ENCODE measurements at places on chromosomes 6 and 20. TPM values are rescaled to one million over a fixed set of nuclear protein-coding genes. Genes with fewer than 3 reads are reported as not detected.

The COL21A1 gene
- not detected for total RNA-seq

GRCh38 chr20:6034134-6034969 lies 19.5 kb downstream of the LRRN4 start:
- peaks cover 77% of the 10 kb centered on the region for H3K36me3 ChIP-seq
- H3K4me3 ChIP-seq, result no peak overlapping the region
- peaks cover 5% of the 10 kb centered on the region for H3K4me1 ChIP-seq
- DNase-seq, result no peak

GRCh38 chr20:31837896-31838397 lies 7.5 kb downstream of the FOXS1 start:
- H3K4me1 ChIP-seq, result peaks cover 39% of the 10 kb centered on the region
- no peaks in the 10 kb centered on the region for H3K36me3 ChIP-seq
- H3K27ac ChIP-seq, result no peak overlapping the region

DNA sequence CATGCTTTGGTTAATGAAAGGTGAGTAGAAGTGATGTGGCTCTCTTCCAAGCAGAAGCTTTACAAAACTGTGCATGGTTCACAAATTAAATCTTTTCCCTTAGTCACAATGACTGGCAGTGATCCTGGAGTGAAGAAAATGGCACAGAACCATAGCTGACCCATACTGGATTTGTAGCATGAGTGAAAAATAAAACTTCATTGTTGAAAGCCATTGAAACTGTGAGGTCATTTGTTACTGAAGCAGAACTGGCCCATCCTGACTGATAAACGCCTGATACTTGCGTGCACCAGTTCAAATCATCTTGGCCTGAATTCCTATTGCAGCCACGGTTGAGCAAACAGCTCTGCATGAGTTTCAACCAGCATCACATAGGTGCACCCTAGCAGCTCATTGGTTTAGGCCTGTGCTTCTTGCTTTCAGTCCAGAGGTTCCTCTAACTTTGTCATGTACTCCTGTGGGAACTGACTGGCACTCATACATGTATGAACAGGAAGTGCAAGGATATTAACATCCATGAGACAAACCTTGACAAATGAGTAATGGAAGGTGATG lies 40.5 kb downstream of the SAMD5 start:
- H3K4me3 ChIP-seq, result no peak overlapping the region
- H3K36me3 ChIP-seq, result no peaks in the 10 kb centered on the region
- H3K27ac ChIP-seq, result no peak overlapping the region
- no peaks in the 10 kb centered on the region for H3K4me1 ChIP-seq
- DNase-seq, result no peak

GRCh38 chr6:148081076-148081475 lies 261.6 kb upstream of the SASH1 start:
- no peak overlapping the region for H3K4me3 ChIP-seq
- DNase-seq, result no peak
- no peaks in the 10 kb centered on the region for H3K4me1 ChIP-seq
- no peaks in the 10 kb centered on the region for H3K27me3 ChIP-seq

The SLC2A10 gene
- 16.0 TPM for total RNA-seq

GRCh38 chr6:141398949-141399348 lies 733.8 kb upstream of the GJE1 start:
- H3K27ac ChIP-seq, result no peak overlapping the region
- H3K36me3 ChIP-seq, result no peaks in the 10 kb centered on the region
- H3K27me3 ChIP-seq, result no peaks in the 10 kb centered on the region
- H3K4me3 ChIP-seq, result no peak overlapping the region
- no peaks in the 10 kb centered on the region for H3K4me1 ChIP-seq

GRCh38 chr20:44513871-44514270 lies 8.0 kb downstream of the SERINC3 start:
- H3K36me3 ChIP-seq, result peaks cover 51% of the 10 kb centered on the region
- H3K27me3 ChIP-seq, result no peaks in the 10 kb centered on the region

The MBOAT1 gene
- total RNA-seq, result not detected

The HLA-DQA1 gene
- total RNA-seq, result not detected

- peak overlapping the region; percentile 79 for H3K27ac ChIP-seq
- peaks cover 32% of the 10 kb centered on the region for H3K4me1 ChIP-seq
- DNase-seq, result no peak
- peaks cover 3% of the 10 kb centered on the region for H3K36me3 ChIP-seq
- peak overlapping the region; percentile 92 for H3K4me3 ChIP-seq
- H3K27me3 ChIP-seq, result no peaks in the 10 kb centered on the region
Measured at GRCh38 chr20:25389401-25389857, 1.2 kb downstream of the ABHD12 start.

DNA sequence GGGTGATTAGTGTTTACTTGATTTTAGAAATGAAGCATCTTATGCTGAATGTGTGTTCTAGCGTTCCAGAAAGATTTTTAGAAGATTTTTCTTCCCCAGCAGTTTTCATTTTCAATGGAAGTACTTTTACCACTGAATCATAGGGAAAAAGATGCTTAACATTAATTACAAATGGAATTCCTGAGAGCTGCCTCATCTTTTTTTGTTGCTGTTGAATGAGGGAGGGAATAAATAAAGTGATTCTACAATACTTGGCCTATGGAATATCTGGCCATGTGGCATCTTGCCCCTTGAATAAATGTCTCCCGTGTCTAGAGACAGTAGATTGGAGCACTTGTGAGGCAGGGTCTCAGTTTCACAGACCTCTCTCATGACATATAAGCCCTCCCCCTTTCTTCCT lies 44.1 kb upstream of the SLC22A1 start:
- no peak overlapping the region for H3K27ac ChIP-seq
- H3K36me3 ChIP-seq, result peaks cover 49% of the 10 kb centered on the region
- peaks cover 11% of the 10 kb centered on the region for H3K4me1 ChIP-seq
- no peak for DNase-seq
- H3K4me3 ChIP-seq, result no peak overlapping the region
- no peaks in the 10 kb centered on the region for H3K27me3 ChIP-seq

The PXDC1 gene
- total RNA-seq, result 28.6 TPM

GRCh38 chr6:142796571-142796970 lies 148.4 kb downstream of the HIVEP2 start:
- H3K36me3 ChIP-seq, result no peaks in the 10 kb centered on the region
- H3K4me1 ChIP-seq, result no peaks in the 10 kb centered on the region
- no peak for DNase-seq
- no peak overlapping the region for H3K4me3 ChIP-seq
- no peaks in the 10 kb centered on the region for H3K27me3 ChIP-seq
- no peak overlapping the region for H3K27ac ChIP-seq

The PRDM13 gene
- total RNA-seq, result not detected

GRCh38 chr20:13816757-13817156 lies 31.9 kb downstream of the NDUFAF5 start:
- no peaks in the 10 kb centered on the region for H3K27me3 ChIP-seq
- no peak overlapping the region for H3K27ac ChIP-seq
- peaks cover 15% of the 10 kb centered on the region for H3K4me1 ChIP-seq
- H3K36me3 ChIP-seq, result peaks cover 66% of the 10 kb centered on the region
- DNase-seq, result no peak

DNA sequence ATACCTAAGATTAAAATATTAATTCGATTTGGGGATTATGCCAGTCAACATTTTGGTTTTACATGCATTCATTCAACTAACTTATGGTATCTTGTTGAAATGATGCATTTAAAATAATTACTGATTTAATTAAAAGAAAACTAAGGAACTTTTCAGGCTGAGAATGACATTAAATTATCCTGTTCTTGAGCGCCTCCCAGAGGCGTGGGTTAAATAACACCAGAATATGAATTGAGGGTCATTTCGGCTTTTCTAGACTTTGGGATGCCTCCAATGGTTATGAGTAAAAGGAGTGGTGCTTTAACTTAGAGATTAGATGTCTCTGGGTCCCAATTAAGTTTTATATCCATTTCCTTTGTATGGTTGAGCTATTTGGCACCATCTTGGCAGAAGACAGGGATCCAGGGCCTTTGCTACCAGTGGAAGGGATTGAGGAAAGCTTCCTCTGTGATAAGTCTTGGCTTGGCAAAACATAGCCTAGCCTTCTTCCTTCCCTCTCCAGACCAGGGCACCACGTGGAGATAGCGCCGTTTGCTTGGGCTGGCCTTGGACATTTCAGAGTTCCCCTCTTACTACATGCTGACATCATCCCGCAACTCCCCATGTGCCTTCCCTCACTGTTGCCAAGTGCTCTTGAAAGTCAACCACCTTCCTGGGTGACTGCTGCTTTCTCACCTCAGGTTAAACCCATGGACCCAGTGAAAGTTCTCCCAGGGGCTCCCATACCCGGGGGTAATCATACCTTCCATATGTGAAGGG lies 28.7 kb downstream of the GNAS start:
- H3K4me1 ChIP-seq, result peaks cover 22% of the 10 kb centered on the region
- DNase-seq, result no peak
- H3K4me3 ChIP-seq, result no peak overlapping the region
- peaks cover 35% of the 10 kb centered on the region for H3K27me3 ChIP-seq

DNA sequence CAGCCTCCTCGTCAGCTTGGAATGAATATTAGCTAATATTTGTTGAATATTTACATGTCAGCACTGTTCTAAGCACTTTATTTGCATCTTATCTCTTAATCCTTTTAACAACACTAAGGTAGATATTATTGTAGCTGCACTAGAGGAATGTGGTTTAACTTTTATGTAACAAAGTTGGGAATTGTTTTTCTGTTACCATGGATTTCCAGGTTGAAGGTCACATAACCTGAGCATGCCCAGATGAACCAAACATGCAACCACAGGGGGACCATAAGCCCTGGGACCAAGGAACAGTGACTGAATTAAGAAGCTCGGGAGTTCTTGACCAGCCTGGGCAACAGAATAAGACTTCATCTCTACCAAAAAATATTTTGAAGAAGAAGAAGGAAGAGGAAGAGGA lies 29.1 kb upstream of the YWHAB start:
- H3K4me1 ChIP-seq, result peaks cover 15% of the 10 kb centered on the region
- H3K36me3 ChIP-seq, result no peaks in the 10 kb centered on the region
- peak; percentile 73 for DNase-seq
- H3K27me3 ChIP-seq, result peaks cover 1% of the 10 kb centered on the region
- H3K27ac ChIP-seq, result no peak overlapping the region

DNA sequence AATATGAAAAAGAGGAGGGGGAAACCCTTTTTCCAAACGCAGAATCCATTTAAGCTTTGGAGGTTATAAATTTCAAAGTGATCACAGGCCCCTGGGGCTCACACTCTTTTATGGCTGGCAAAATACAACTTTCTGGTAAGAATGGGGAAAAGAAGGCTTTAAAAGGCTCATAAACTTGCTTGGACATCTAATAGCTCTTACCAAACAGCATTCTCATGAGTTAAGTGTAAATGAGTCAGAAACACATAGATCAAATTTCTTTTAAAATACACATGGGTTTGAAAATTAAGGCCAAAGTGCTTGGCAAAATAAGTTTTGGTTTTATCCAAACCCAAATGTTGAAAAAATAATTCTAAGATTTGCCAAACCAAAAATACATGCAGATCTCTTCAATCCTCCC lies 154.6 kb downstream of the SOBP start:
- no peaks in the 10 kb centered on the region for H3K4me1 ChIP-seq
- H3K36me3 ChIP-seq, result no peaks in the 10 kb centered on the region

The THBS2 gene
- total RNA-seq, result 0.08 TPM

DNA sequence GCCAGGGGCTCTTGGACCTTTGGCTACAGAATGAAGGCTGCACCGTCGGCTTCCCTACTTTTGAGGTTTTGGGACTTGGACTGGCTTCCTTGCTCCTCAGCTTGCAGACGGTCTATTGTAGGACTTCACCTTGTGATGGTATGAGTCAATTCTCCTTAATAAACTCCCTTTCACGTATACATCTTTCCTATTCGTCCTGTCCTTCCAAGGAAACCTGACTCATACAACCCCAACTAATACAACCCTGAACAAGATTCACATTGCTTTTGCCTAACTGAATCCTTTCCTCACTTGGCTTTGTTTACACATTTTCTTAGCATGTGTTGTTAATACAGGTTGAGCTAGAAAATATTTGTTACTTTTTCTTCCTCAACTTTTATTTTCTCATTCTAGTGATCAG lies 21.9 kb downstream of the TBXT start:
- H3K4me1 ChIP-seq, result no peaks in the 10 kb centered on the region
- no peak overlapping the region for H3K27ac ChIP-seq
- DNase-seq, result no peak

DNA sequence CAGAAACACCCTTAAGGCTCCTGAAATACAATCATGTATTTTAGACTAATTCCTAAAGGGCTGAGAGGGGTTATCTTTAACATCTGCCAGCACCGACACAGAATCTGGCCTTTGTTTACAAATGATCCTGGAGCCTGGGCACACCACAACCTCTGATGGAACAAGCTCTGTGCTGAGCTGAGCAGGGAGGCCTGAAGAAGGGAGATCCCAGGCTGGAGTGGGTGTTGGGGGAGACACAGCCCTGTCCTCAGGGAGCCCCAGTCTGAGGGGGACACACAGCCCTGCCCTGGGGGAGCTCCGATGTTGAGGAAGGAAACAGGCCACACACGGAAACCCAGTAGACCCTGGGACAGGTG lies 130.5 kb downstream of the VEGFA start:
- DNase-seq, result no peak
- H3K27me3 ChIP-seq, result no peaks in the 10 kb centered on the region
- H3K36me3 ChIP-seq, result no peaks in the 10 kb centered on the region
- peak overlapping the region; percentile 54 for H3K27ac ChIP-seq
- peak overlapping the region; percentile 55 for H3K4me3 ChIP-seq
- H3K4me1 ChIP-seq, result peaks cover 61% of the 10 kb centered on the region

DNA sequence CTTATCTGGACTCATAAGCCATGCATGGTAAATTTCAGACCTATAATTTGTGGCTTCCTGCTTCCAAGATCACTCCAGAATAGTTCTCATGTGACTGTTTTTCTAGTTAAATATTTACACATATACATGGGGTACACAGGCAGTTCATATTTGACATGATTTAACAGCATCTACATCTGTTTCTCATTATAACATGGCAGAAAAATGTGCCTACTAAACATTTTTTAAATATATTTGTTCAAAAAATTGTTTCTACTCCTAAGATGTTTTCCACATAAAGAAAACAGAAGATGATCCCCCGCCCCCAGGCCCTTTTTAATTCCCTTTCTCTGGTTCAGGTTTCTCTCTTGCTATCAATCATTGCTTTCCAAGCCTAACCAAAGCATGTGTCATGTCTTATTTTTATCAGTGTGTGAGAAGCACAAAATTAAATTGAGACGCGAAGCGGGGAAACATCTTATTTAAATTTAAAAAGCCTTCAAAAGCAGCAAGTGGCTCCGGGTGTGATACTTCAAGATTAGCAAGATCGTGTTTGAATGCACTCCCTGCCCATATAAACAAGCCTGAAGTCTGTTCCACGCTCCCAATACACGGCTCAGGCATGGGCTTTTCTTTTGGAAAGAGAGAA lies 37.3 kb downstream of the IPCEF1 start:
- H3K27me3 ChIP-seq, result no peaks in the 10 kb centered on the region
- H3K4me1 ChIP-seq, result no peaks in the 10 kb centered on the region
- H3K36me3 ChIP-seq, result no peaks in the 10 kb centered on the region
- no peak overlapping the region for H3K4me3 ChIP-seq
- no peak for DNase-seq

- no peaks in the 10 kb centered on the region for H3K27me3 ChIP-seq
- H3K27ac ChIP-seq, result peak overlapping the region; percentile 88
- H3K4me1 ChIP-seq, result peaks cover 83% of the 10 kb centered on the region
- H3K4me3 ChIP-seq, result no peak overlapping the region
- no peak for DNase-seq
- H3K36me3 ChIP-seq, result no peaks in the 10 kb centered on the region
Measured at GRCh38 chr6:167267921-167268401, 23.2 kb upstream of the UNC93A start.

The SLC24A3 gene
- not detected for total RNA-seq

Data from HepG2 (cell line).